ENCODE measurements at places on chromosomes 16 and 17. TPM values are rescaled to one million over a fixed set of nuclear protein-coding genes. Genes with fewer than 3 reads are reported as not detected.

HBZ gene
- not detected for total RNA-seq

NLRP1 gene
- 19.1 TPM for total RNA-seq

CTNS gene
- total RNA-seq = 12.4 TPM

BTBD17 gene
- not detected for total RNA-seq

NTN3 gene
- total RNA-seq = 0.40 TPM

GJC1 gene
- 17.8 TPM for total RNA-seq

AP1G1 gene
- total RNA-seq = 63.0 TPM

WWP2 gene
- total RNA-seq = 19.6 TPM

NUBP1 gene
- total RNA-seq = 21.9 TPM

ABCC12 gene
- not detected for total RNA-seq

CCDC137 gene
- 9.4 TPM for total RNA-seq

PRRT2 gene
- 0.26 TPM for total RNA-seq

PSMD7 gene
- total RNA-seq = 80.2 TPM

KRTAP2-1 gene
- not detected for total RNA-seq

KRT9 gene
- not detected for total RNA-seq

GRIN2C gene
- not detected for total RNA-seq

TSNAXIP1 gene
- total RNA-seq = 0.99 TPM

ARHGAP23 gene
- 60.0 TPM for total RNA-seq

MT1B gene
- total RNA-seq = not detected

SLFN14 gene
- not detected for total RNA-seq

KIF19 gene
- total RNA-seq = 1.2 TPM

SLC4A1 gene
- total RNA-seq = not detected

MYO18A gene
- total RNA-seq = 71.7 TPM

PDILT gene
- not detected for total RNA-seq

CUEDC1 gene
- total RNA-seq = 11.9 TPM

TBX6 gene
- 0.12 TPM for total RNA-seq

NOXO1 gene
- total RNA-seq = 0.13 TPM

ZACN gene
- total RNA-seq = not detected

FAM20A gene
- 20.8 TPM for total RNA-seq

NT5M gene
- 1.3 TPM for total RNA-seq

TELO2 gene
- total RNA-seq = 9.9 TPM

KREMEN2 gene
- not detected for total RNA-seq

SCGB1C2 gene
- total RNA-seq = not detected

MYH1 gene
- not detected for total RNA-seq

PIMREG gene
- total RNA-seq = 17.6 TPM

CMTM2 gene
- not detected for total RNA-seq

CES3 gene
- total RNA-seq = 0.13 TPM

FBXW10 gene
- under 0.01 TPM for total RNA-seq

COPZ2 gene
- total RNA-seq = 147 TPM

C16orf54 gene
- total RNA-seq = not detected

MXRA7 gene
- 171 TPM for total RNA-seq

TNFRSF17 gene
- total RNA-seq = not detected

GP2 gene
- not detected for total RNA-seq

NKD1 gene
- 0.62 TPM for total RNA-seq

SMTNL2 gene
- not detected for total RNA-seq

ITGA2B gene
- not detected for total RNA-seq

KCNG4 gene
- total RNA-seq = under 0.01 TPM

CLEC18A gene
- 0.93 TPM for total RNA-seq

PLA2G10 gene
- not detected for total RNA-seq

EPX gene
- total RNA-seq = not detected

CNGB1 gene
- under 0.01 TPM for total RNA-seq

C1QTNF1 gene
- 208 TPM for total RNA-seq

SHBG gene
- total RNA-seq = 0.26 TPM

KRT27 gene
- total RNA-seq = not detected

ADAD2 gene
- not detected for total RNA-seq

MSI2 gene
- total RNA-seq = 14.3 TPM

TBC1D3D gene
- total RNA-seq = not detected

ABCC11 gene
- total RNA-seq = 0.26 TPM

Data from aortic smooth muscle cell (primary cell).